Right renal pelvis (tissue), 4 donors: ENCODE measurements at places on chromosomes 12 and 14. TPM values are rescaled to one million over a fixed set of nuclear protein-coding genes. Genes with fewer than 3 reads are reported as not detected.
A peak's percentile ranks its signal among the peaks of the same experiment; 100 is the strongest.

DNA sequence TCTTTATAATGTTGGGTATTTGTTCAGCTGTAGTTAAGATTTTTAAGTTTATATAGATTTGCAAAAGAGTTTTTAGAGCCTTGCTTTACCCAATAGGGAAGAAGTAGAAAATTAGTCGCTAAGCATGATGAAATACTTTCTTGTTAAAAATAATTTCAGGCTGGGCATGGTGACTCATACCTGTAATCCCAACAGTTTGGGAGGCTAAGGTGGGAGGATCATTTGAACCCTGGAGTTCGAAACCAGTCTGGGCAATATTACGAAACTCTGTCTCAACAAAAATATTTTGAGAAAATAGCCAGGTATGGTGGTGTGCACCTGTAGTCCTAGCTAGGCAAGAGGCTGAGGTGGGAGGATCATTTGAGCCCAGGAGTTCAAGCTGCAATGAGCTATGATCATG is 18.7 kb upstream of the SCFD1 start:
- no peak for DNase-seq

DNA sequence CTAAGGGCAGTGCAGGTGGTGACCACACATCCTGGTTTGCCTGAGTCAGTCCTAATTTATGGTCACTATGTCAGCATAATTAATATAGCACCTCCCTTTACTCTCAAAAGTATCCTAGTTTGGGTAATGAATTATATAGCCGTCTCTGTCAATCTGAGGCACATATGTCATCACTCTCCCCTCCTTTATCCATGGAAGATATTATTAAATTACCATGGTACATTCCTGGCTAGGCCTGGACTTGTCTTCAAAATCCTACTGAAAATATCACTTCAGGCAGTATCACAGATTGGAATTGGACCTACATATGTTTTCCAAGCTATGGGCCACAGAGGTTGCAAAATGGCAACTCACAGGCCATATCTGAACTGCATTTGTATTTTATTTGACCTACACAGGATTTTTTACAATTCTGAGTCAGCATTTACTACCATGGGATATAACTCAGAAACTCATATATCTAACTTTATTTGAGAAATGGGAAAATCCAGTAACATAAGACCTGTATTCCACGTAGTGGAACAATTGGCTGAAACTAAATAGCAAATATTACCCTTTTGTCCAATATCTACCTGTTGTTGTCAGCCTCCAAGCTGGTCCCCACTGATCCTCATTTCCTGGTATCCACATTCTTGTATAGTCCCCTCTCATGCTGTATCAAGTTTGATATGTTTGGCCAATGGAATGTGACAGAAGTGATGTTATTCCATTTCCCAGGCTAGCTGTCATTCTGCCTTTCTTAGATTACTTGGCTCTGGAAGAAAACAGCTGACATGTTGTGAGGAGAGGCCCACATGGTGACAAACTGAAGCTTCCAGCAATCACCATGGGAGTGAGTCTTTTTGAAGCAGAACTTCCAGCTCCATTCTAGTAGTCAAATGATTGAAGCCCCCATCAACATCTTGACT is 102.5 kb upstream of the MDM1 start:
- no peak for DNase-seq

GRCh38 chr12:63982604-63983295 is 138.2 kb downstream of the SRGAP1 start:
- no peak for DNase-seq

GRCh38 chr14:96071561-96071960 is 32.4 kb downstream of the C14orf132 start:
- DNase-seq = no peak

DNA sequence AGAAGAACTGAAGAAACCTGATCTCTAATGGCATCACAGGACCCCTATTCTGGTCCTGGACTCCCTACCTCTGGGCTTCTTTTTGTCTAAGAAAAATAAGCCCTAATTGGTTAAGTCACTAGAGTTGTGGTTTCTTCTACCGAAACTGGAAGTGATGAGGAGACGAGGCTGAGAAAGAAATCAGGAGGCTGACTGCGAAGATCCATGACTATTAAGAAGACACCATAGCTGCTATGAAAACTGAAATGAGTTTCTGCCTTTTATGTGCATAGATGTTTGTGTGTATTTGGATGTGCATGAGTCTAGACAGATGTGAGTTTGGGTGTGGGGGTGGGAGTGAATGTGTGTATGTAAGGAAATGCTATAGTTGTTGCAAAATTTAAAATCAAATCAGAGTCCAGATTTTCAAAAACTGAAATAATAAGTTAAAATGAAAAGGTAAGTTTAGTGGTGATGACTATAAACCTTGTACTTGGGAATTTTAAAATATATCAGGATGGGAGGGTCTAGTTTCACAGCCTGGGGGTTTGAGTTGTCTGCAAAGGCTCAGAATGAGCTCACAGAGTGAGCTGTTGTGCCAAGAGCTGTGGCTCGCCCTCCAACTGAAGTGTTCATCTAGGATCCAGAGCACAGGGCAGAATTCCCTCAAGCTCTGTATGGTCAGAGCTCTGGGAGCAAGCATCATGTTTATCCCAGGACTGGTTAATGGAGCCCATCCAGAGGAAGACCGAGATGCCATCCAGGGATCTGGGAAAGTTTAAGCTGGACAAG is 94.9 kb downstream of the VCPKMT start:
- DNase-seq = no peak

GRCh38 chr12:9919443-9919842 is 12.7 kb downstream of the CLEC2A start:
- no peak for DNase-seq

- no peak for DNase-seq
Measured at GRCh38 chr14:94008234-94008633, 11.1 kb downstream of the CCDC197 start.

DNA sequence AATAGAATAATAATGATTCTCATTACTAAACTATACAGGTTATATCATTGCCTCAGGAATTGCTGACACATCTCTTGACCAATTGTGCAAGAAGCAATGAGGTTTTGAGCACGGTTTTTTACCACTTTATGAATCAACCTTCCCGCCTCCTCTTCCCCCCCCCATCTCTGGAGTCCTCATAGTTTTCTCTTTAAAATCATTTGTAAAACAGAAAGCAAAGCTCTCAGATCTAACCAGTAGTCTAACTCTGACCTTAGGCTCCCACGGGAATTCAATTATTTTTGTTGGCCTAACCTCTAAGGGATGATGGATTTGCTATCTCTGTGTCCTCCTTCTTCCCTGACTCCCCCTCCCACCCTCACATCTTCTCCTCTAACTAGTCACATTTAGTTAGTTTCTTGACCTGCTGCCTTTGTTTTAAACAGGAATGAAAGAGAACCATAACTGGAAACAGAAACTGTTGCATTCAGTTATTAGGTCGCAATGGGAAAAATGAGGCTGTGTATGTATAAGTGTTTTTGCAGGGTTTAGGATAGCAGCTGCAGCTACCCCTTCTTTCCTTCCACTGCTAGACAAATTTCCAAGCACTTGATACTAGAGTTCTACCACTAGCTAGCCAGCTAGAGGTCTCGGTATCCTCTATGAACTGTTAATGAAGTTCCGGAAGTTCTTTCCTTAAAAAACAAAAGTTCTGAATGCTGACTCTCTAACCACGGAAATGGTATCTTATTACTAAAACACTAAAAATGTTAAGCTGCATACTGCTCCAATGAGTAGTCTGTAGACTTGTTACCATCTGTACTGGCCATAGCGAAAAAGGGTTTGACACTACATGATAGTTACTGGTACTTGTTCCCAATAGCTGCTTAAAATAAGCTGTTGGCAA is 65.4 kb downstream of the TAOK3 start:
- no peak for DNase-seq

GRCh38 chr12:109518820-109519665 is 41.6 kb downstream of the UBE3B start:
- peak; percentile 15 for DNase-seq

DNA sequence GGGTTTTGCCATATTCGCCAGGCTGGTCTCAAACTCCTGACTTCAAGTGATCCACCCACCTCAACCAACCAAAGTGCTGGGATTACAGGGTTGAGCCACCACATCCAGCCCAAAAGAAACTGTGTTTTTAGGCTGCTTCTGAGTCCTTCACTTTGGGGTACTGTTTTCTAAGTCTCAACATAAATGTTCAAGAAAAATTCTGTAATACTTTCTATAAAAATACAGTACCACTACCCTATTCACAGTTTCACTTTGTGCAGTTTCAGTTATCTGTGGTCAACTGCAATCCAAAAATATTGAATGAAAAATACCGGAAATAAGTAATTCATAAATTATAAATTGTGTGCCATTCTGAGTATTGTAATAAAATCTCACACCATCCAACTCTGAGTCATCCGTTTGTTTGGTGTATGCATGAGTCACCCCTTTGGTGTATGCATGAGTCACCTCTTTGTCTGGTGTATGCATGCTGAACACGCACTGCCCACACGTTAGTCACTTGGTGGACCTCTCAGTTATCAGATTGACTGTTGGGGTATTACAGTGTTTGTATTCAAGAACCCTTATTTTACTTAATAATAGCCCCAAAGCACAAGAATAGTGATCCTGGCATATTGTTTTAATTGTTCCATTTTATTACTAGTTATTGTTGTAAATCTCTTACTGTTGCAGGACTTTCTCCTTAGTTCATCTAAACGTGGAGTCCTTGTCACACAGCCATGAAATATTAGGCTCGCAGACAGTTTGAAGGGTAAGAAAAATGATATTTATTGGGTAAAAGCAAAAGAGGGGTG is 190.2 kb downstream of the FSCB start:
- DNase-seq = no peak

- no peak for DNase-seq
Measured at GRCh38 chr12:100168562-100168961, 25.9 kb upstream of the BLTP3B start.

DNA sequence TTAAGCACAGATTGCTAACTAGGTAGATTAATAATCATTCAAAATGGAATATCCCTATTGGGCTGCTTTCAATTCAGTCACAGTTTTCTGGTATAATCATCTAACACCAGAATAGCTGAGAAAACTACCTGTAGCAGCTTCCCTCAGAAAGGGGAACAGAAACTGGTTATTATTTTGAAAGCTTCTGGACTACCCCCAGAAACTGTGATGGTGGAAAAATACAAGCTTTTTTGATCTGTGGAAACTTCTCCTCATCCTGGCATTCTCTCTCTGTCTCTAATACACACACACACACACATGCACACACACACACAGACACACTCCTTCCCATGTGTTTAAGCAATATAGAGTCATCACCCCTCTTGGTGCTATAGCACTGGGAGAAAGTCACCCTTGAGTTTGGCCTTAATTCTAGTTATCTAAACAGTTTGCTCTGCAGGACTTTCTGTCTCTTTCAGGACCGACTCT is 251.5 kb upstream of the LMO3 start:
- DNase-seq = no peak

- DNase-seq = no peak
Measured at GRCh38 chr14:94288610-94289465, 4.2 kb downstream of the SERPINA10 start.

GRCh38 chr12:98419795-98420404 is 95.5 kb upstream of the TMPO start:
- no peak for DNase-seq

GRCh38 chr12:124915239-124916236 is 1.1 kb upstream of the UBC start:
- DNase-seq = no peak

DNA sequence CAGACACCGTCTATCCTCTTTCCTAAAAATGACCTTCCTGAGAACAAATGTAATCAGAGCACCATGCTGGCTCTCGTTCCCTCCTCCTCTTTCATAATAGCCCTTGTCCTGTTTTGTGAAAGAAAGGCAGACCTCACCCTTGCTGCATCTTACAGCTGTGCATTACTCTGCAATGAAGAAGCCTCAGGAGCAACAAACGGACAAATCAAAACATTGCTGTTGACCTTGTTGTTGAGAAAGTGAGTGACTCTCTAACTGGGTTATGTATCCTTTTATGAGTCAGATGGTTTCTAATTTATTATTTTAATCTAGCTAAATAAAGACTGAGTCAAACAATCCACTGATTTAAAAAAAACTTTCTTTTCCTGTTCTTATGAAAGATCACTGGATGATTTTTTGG is 180.9 kb downstream of the RPS29 start:
- DNase-seq = no peak

DNA sequence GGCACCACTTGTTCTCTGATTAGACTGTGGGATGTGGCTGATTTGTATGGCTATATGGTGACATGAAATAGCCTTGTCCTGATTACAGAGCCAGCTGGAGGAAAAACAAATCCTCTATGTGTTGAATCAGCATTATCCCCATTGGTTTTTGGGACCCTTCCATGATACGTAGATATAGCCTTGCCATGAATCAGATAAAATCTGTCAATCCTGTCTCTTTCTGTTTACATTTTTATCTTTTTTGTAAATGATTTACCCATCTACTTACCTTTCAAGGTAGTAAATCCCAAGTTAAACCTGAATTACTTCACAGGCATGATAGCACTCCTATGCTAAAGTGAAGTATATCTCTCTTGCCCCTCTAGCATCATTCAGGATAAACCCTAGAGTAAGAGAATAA is 789.3 kb downstream of the TMTC2 start:
- no peak for DNase-seq

DNA sequence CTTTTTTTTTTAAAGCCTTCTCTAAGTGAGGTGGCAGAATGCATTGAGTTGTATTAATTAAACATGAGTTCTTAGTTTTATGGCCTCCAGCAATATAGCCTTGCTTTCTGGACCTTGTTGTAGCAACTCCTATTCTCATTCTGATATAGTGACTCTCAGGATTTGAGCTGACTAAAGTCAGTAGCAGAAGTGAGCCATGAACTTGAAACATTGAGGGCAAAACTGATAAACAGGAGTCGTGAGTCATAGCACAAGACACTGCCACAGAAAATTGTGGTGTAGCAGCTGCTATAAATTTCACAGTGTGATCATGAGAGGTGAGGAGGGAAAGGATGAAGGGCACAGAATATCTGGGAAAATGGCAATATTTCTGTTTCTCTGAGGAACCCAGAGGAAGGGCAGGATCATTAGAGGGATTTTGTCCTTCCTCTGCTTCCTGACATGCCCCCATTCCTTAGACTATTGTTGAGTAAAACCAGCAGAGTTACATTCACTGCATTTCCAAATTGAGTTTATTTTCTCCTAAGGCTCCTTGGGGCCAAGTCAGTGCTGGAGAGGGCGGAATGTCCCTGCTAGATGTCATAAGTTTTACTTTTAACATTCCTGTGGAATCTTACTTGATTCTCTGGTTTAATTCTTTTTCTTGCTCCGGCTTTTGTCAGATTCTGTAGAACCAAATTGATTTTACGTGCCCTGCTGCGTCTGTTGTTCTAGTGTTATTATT is 7.5 kb downstream of the KLRG1 start:
- DNase-seq = no peak

The SOAT2 gene
- 1.1 TPM for polyA plus RNA-seq

The OAS3 gene
- polyA plus RNA-seq = 9.6 TPM

The TNFAIP2 gene
- 33.9 TPM for polyA plus RNA-seq

The CELA1 gene
- polyA plus RNA-seq = not detected
